ENCODE measurements at places on chromosomes 1 and 21.

GRCh38 chr1:182299728-182300616, 91.6 kb downstream of the GLUL start:
- DNase-seq, result no peak

GRCh38 chr1:65021795-65022194, 55.4 kb upstream of the JAK1 start:
- DNase-seq, result no peak

DNA sequence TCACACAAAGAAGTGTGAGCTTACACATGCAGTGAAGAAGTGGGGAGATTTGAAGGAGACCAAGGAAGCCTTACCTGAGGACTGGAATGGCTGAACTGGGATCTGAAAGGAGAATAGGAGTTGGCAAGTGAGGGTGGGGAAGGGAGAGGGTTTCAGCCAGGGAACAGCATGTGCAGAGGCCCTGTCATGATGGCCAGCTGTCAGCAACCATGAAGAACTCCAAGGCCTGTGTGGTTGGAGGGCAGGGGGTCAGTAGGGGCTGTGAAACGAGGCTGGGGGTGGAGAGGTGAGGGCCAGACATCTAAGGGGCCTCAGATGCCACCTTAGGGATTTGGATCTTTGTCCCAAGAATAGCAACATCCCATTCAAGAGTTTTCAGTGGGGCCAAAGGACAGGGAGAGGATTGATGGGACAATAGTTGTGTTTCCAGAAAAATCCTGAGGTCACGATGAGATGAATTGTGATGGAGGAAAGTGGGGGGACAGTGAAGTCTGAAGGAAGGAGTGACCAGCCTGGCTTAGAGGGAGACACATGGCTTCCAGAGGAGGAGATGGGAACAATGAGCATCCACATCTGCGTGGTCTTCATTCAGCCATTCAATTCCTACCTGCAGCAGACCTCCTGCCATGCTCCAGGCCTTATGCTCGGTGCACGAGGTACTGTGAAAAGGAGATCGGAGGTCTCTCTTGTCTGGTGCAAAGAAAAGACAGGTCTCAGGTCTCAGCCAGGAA, 187.6 kb downstream of the MATN1 start:
- DNase-seq, result no peak

DNA sequence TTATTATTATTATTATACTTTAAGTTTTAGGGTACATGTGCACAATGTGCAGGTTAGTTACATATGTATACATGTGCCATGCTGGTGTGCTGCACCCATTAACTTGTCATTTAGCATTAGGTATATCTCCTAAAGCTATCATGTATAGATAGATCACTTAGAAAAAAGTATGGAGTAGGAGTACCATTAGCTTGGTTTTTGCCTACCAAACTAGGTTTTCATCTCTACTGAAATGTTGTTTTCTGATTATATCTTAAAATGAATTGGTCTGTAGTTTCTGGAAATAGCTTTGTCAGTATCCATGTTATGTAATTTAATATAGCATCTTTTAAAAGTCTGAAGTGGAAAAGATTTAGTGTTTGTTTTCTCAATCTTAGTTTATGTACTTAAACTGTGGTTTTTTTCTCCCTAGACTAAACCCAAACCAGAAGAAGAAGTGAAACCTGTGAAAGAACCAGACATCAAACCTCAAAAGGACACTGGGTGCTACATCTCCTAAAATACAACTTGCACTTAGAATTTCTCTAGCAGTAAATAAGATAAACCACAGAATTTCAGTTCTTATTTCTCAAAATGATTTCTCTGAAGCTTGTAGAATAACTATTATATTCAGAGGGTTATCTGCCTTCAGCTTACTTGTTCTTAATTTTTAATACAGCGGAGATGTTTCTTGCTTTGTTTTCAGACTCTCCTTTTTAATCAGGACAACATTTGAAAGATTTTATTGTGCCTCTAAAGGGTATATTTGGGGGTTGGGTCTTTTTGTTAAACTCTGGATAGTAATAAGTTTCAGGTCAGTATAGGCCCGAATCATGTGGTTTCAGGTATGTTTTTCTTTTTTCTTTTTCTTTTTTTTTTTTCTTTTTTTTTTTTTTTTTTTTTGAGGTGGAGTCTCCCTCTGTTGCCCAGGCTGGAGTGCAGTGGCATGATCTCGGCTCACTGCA, 4.5 kb upstream of the FAM177B start:
- no peak for DNase-seq

- DNase-seq, result no peak
Measured at GRCh38 chr1:61247051-61247825, 164.9 kb downstream of the NFIA start.

DNA sequence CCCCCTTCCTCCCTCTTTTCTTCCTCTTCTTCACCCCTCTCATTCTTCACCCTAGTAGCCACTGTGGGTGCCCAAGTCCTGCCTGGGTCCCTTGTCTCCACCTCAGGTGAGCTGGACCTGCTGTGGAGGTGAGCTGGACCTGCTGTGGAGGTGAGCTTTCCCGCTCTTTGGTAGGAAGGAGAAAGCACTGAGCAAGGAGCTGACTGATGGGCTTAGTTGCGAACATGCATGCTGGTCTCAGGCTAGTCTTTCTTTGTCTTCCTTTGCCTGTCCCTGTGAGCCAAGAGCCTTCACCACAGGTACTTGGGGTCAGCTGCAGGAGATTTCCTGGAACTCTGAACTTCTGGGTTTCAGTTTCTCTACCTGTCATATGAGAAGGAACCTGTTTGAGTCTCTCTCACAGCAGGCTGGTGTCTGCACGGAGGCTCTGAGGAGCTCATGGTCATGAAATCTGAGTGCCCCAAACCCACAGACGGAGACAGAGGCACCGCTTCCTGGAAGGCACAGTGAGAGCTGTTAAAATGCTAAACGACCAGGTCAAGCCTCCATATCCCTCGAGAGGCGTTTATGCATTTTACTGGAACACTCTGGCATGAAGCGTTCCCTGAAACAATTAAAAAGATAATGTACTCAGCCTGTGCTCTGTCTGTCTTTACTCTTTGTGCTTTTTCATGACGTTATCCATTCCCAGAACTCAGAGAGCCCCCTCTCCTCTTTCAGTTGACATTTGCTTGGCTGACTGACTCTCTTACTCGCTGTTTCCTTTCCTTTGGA, 69.5 kb downstream of the RHOU start:
- DNase-seq, result peak; percentile 28

DNA sequence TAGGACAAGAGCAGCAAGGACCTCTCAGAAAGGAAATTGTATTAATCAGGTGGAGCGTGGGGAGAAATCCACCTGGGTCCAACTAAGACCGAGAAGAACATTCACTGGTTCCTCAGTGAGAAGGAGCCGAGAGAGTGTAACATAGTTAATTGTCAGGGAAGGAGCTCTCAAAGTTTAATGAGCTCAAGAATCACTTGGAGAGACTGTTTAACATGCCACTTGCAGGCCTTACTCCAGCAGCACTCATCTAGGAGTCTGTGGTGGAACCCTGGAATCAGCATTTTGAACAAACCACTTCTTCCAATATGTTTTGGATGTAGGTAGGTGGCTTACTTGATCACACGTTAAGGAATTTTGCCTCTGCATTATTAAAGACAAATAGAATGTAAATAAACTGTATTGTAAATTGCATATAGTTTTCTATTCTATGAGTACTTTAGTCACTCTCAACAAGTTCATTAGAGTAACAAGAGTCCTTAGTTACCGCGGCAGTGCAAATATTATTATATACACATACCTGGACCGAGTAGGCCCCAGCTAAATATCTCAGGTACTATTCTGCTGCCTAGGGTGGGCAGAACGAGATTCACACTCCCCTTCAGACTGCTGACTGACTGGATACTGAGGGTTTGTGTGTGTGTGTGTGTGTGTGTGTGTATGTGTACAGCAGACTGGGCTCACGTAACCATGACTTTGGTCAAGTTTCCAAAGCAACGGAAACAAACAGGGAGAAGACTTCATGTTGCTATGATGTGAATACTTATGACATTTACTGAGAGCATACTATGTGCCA, 203.2 kb upstream of the USP24 start:
- no peak for DNase-seq

DNA sequence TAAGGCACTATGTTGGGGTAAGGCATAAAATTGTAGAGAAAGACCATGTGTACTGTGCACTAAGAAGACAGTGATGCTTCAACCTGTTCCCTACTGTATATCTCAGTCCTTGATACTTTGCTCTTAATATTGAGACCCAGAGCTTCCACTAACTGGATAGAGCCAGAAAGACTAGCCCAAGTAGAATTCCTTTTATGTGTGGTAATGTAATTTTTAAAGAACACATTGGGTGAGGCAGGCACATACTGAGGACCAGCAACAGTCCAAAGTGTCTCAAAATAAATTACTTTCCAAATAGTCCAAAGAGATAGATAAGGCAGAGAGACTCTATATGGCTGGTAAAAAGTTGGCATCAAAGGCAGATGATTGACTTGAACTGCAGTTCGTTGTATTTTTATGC, 31.4 kb upstream of the MROH9 start:
- DNase-seq, result no peak

GRCh38 chr1:231666937-231667608, 40.5 kb downstream of the DISC1 start:
- DNase-seq, result no peak

DNA sequence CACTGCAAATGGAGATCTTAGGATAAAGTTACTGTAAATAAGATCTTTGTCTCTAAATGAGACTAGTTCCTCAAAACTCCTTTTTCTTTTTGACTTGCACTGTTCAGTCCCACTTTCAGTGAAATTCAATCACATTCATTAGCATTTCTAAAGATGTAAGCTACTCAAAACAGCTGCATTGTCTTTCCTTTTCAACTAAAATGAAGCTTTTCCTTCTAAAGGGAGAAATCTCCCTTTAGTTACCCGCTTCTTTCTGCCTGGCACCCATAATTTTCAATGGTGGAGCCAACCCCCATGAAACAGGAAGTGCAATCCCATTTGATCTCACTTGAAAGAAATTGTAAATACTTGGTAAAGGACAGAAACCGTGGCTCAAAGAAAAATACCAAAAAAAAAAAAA, 387.4 kb upstream of the PKN2 start:
- DNase-seq, result no peak

DNA sequence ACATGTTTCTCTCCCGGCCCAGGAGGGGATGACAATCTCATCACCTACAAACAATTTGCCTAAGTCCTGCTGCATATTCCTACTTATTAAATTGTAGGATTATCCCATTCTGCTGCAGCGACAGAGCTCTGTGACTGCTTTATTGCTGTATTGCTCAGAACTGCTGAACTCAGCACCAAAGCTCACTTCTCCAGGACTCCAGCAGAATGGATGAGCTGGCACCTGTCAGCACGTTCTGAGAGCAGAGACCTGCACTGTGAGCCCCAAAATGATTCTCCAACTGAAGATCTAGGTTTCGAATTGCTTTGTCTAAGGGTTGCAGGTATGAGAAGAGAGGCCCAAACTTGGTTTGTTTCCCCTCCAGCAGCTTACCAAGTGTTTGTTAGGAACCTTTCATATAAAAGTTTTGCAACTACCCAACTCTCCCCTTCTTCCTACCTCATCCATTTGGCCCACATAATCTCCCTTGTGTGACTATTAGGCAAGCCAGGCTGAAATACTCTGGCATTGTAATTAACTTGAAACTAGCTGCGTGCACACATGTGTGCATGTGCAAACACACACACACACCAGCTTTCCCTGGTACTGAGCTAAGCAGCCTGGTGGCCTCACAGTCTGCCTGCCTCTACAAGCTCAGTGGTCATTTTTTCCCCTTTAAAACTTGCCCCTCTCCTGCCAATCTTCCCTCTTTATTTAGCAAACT, 161.4 kb upstream of the CAMK1G start:
- no peak for DNase-seq

DNA sequence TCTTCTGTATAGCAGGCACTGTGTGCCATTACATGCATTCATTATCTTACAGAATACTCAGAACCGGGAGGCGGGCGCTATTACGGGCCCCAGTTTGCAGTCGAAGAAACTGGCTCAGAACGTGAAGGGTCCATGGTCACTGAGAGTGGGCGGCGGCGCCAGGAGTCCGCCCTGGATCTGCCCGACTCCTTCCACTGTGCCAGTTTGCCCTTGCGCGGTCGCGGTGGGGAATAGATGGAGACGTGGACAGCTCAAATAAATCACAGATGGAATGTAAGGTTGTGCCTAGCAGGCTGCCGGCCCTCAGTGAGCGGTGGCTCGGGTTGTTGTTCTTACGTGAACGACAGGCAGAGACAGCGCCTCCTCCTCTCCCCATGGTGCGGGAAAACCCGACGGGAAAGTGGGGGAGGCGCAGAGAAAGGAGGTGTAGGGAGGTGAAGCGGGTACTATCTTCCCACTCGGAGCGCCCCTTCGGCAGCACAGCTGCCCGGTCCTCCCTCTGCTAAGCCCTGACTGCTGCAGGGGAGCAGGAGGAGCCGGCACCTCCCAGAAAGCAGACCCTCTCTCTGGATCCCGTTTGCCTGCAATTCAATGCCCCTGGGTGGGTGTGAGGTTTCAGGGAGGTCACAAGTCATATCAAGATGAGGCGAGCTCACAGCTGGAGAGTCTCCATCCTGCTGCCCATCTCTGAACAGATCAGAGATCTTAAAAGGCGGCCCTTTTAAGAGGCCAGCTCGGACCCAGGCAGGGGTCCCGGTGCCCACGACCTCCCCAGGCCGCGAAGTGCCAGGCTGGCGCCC, 1.1 kb downstream of the COL9A2 start:
- peak; percentile 12 for DNase-seq

DNA sequence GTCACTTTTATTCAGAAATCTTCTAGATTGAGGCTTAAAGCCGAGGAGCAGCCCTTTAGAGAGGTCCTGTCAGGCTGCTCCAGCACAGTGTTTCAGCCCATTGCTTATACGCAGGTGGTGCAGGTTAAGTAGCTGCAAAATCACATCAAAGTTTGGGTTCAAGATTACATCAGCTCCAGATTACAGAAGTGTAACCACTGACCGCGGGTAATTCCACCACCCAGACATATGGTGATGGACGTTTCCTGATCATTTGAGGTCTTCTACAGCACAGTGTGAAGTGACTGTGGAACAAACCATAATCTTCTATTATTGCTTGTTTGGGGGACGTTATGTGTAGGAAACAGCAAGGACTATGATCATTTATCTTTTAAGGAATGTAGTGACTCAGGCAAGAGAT, 11.8 kb downstream of the C1orf115 start:
- DNase-seq, result no peak

DNA sequence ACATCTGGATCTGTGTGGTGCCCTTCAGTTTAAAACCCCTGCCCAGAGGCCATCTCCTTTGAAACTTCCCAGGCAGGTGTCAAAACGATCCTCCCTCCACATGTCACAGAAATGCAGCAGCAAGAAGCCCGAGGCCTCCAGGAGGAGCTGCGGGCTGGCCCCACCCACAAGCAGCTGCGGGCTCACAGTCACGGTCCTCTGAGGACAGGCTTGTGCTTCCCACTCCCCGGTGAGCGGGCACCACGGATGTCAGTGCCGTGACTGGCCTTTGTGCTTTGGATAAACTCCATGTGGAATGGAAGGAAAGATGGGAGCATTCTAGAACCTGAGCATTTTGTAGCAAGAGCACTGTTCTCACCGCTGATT, 65.8 kb downstream of the SIK1 start:
- no peak for DNase-seq

- no peak for DNase-seq
Measured at GRCh38 chr1:73673971-73674370, 524.0 kb downstream of the LRRIQ3 start.

DNA sequence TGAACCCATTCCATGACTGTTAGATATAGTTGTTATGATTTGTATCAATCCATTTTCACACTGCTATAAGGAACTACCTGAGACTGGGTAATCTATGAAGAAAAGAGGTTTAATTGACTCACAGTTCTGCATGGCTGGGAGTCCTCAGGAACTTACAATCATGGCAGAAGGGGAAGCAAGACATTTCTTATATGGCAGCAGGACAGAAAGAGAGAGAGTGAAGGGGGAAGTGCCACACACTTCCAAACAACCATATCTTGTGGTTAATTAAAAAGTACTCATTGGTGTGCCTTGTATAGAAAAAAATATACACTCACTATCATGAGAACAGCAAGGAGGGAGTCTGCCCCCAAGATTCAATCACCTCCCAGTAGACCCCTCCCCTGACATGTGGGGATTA, 137.6 kb upstream of the NBPF11 start:
- DNase-seq, result no peak

All from CD4-positive, alpha-beta T cell treated with Interleukin-2 at 100 ng/mL for 4 hours (primary cell).